ENCODE measurements at places on chromosomes 6 and 20.

DNA sequence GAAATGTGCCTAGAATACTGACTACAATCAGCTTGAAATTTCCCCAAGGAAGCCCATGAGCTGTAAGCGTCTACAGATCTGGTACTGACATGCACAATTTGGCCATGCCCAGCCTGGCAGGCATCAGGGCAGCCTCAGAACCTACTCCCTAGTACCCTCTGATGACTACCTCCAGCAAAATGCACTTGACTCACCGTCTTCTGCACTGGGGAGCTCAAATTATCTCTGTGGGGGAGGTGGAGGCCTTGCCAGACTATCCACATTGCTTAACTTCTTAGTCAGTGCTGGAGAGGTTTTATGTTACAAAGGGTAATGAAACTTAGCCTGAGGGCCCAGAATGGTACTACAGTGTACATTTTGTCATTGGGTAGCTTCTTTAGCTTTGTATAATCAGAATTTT is 126.0 kb upstream of the ADGRF1 start:
- DNase-seq: peak; percentile 40

DNA sequence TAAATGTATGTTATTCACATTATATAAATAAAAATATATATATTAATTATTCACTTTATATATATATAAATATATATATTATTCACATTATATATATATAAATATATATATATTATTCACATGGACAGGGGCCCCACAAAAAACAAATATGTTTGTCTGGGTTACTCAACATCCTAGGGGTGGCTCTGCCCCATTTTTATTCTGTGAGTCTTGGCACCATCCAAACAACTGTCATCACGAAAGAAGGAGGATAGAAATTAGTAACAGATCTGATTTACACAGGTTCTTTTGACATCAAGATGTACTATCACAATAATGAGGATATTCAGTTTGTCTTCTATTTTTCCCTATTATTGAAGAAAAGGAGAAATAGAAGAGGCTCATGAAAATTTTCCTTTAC is 187.3 kb downstream of the GPX5 start:
- no peak for DNase-seq

DNA sequence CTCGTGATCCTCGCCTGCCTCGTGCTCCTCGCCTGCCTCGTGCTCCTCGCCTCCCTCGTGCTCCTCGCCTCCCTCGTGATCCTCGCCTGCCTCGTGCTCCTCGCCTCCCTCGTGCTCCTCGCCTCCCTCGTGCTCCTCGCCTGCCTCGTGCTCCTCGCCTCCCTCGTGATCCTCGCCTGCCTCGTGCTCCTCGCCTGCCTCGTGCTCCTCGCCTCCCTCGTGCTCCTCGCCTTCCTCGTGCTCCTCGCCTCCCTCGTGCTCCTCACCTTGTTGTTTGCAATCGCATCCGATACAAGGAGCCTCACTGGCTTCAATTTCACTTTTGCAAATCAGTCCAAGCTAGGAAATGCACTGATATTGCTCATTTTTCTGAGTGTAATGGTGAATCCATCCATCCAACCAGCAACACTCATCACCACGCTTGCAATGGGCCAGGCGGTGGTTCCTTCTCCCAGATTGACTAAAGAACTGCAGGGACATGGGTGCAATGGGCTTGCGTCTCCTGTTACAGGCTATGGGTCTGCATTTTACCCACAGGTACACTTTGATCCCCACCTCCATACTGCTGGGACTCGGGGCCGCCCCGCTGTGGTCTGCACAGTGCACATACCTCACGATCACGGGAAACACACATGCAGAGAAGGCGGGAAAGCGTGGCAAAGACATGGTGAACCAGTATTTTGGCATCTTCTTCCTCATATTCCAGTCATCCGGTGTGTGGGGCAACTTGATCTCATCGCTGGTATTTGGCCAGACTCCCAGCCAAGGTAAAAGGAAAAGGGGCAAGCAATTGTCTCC is 4.6 kb downstream of the UNC93A start:
- DNase-seq: no peak

- no peak for DNase-seq
Observed at GRCh38 chr6:72022830-72023229, 136.5 kb downstream of the RIMS1 start.

GRCh38 chr6:7542065-7542873 is 798 bp downstream of the DSP start:
- DNase-seq: no peak

DNA sequence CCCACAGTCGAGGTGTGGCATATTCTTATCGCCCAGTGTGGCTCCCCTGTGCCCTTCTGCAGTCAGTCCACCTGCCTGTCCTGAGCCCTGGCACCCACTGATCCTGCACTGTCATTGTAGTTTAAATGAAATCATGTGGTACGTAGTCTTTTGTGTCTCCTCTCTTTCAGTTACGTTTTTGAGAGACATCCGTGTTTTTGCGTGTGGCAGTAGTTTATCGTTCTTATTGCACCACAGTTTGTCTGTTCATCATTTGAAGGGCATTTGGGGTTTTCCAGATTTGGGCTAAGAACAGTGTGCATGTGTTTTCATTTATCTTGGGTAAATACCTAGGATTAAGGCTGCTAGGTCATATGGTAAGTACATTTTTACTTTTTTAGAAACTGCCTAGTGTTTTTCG is 49.3 kb downstream of the SPATA2 start:
- no peak for DNase-seq

DNA sequence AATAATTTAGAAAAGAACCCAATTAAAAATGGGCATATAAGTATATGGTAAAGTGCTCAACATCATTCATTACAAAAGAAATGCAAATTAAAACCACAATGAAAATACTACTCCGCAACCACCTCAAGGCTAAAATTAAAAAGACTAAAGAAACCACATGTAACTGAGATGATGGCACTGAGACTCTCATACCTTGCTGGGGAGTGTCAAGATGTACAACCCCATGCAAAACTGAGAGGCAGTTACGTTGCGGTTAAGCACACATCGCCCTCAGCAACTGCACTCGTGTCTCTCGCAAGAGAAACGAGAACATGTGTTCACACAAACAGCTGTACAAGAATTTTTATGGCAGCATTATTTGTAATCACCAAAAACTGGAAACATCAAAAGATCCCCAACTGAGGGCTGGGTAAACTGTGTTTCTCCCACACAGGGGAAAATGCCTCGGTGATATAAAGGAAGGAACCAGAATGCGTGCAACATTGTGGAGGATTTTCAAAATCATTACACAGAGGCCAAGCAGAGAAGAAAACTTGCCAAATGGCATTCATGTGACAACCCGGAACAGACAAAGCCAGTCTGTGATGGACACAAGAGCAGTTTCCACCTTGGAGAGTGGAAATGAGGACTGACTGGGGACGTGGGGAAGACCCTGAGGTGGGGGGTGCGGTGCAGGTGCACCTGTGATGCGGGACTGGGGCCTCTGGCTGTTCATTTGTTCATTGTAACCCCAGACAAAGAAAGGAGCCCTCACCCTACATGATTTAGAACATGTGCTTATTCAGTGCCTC is 144.9 kb downstream of the WDR27 start:
- DNase-seq: no peak

GRCh38 chr6:75755704-75756103 is 6.7 kb downstream of the MYO6 start:
- no peak for DNase-seq

DNA sequence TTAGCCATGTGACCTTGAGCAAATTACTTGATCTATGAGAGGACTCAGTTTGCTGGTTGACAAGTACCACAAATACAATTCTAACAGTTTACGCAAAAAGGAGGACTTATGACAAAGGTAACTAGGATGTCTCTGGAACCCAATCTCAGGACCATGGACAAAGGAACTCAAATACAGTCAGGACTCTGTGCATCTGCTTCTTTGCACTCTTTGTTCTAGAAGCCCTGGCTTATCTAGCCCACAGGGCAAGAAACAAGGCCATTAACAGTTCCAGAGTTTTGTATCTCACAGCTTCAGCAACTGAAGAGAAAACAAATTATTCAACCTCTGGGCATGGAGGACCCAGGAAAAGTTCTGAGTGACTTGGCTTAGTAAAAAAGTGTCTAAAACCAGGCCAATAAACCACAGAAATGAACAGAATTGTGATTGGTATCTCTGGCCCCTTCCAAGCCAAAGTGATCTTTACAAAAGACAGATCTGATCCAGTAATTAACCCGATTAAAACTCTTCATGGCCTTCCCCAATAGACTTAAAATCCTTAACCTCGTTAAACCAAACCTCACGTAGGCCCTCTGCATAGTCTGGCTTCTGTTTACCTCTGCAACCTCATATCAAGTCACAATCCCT is 5.9 kb downstream of the WASF1 start:
- DNase-seq: no peak

- no peak for DNase-seq
Observed at GRCh38 chr6:34697904-34698559, 1.5 kb upstream of the ILRUN start.

DNA sequence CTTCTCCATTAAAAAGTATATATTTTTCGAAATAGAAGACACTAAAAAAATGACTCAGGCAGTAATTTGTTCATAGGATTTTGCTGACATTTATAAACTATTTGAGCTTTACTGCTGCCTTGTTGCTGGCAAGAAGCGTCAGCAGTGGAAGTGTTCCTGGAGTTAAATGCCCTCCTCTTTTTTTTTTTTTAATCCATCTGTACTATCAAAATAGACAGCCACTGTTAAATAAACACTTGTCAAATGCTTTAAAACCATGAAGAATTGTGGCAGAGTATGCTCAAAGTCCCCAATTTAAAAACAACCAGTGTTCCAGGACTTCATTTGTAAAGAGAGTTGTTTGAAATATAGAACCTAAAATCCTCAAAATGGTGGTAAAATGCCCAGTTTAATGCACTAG is 253.8 kb downstream of the NKAIN2 start:
- no peak for DNase-seq

GRCh38 chr6:57267586-57268293 is 45.6 kb upstream of the RAB23 start:
- peak; percentile 49 for DNase-seq

- DNase-seq: no peak
Observed at GRCh38 chr6:70633870-70634269, 33.8 kb upstream of the SMAP1 start.

- DNase-seq: no peak
Observed at GRCh38 chr6:79862126-79862525, 85.2 kb downstream of the ELOVL4 start.

DNA sequence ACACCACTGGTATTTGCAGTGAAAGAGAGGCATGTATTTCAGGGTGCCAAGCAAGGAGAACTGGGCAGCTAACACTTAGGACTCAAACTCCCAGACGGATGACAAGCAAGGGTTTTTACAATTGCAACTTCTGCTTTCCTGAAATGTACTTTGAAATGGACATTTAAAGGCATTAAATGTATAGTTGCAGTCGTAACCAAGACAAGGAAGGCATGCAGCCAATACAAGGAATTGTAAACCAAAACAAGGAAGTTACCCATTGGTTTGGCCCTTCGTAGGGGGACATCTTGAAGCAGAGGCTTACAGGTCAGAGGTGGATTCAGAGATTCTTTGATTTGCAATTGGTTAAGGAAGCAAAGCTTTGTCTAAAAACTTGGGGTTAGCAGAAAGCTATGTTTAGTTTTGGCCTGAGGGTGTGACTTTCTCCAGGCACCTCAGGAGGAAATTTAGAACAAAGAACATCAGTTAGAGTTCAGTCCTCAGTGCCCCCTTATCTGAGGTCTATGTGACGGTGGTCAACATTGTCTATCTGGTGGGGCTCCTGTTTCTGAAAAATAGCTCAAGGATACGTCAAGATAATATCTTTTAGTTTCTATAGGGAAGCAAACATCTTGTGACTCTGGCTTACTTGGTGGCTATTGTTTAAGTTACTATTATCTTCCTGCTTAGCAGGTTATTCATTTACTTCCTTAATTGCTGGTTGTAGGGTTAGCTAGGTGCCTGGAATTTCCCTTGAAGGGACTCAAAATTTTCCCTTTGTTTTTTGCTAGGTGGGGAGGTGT is 266.0 kb downstream of the CD83 start:
- DNase-seq: no peak

GRCh38 chr6:12613811-12614210 is 102.8 kb upstream of the PHACTR1 start:
- no peak for DNase-seq

GRCh38 chr20:24764794-24765202 is 184.3 kb upstream of the CST7 start:
- DNase-seq: no peak

- DNase-seq: no peak
Observed at GRCh38 chr6:170288091-170288631, 2.7 kb downstream of the DLL1 start.

- no peak for DNase-seq
Observed at GRCh38 chr6:108435391-108435790, 125.3 kb upstream of the FOXO3 start.

- no peak for DNase-seq
Observed at GRCh38 chr6:56640374-56640773, 2.3 kb downstream of the DST start.

DNA sequence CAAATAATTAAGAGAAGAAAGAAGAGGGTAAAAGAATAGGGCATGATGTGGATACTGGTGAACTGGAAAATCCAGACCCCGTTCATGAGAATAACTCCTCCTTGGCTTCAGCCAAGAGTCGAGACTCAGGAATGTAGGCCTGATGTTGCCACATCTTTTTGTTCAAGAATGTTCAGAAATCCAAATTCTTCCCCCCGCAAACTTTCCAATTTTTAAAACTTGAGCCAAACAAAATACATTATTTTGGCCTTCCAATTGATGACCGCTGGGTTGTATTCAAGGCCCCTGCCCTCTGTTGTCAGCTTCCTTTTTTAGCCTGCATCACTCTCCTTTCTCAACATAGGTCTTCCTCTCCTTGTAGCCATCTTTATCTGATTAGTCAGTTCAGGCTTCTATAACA is 106.1 kb downstream of the TNFAIP3 start:
- DNase-seq: no peak

GRCh38 chr6:52368002-52368401 is 6.1 kb downstream of the PAQR8 start:
- DNase-seq: no peak

GRCh38 chr6:161440299-161440698 is 166.4 kb upstream of the AGPAT4 start:
- no peak for DNase-seq

- DNase-seq: no peak
Observed at GRCh38 chr20:6533761-6534479, 233.6 kb upstream of the BMP2 start.

- DNase-seq: no peak
Observed at GRCh38 chr6:140046016-140046632, 671.7 kb upstream of the CITED2 start.

GRCh38 chr20:62297449-62298227 is 5.2 kb upstream of the ADRM1 start:
- no peak for DNase-seq

- DNase-seq: no peak
Observed at GRCh38 chr20:3821996-3822395, 1.6 kb downstream of the AP5S1 start.
